ENCODE measurements at places on chromosomes 2 and 18.

DNA sequence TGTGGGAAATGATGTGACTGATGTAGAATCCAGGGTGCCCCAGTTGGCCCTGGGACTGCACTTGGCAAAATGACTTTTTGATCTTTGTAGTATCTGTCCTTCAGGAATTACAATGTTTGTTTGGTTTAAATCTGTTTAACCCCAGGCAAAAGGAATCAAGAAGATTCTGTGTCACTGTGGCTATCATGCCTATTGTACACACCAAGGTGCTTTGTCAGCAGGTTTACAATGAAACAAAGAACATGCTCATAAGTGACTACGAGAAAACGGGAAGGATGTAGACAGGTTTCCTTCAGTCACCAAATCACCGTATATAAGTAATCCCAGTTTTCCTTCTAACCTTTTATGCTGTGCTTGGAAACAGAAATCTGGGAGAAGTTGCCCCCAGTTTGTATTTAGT is 109.5 kb downstream of the RTN4 start:
- DNase-seq, result no peak

DNA sequence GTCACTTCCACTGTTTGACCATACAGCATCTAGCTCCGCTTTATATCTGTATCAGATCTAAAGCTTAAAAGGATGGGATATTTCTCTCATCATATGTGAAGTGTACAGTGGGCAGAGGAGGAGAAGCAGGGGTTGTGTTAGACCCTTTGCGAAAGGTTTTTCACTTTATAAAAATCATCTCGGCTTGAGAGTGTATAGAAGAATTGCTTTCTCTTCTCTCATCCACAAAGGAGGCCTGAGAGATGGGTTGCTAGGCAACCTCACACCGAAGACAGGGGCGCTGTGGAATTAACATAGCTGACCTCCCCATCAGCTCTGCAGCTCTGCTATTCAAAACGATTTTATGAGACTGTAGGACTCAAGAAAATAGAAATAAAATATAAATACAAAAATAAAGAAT is 70.2 kb upstream of the GALNT3 start:
- peak; percentile 2 for DNase-seq

- DNase-seq, result no peak
Observed at GRCh38 chr2:6392966-6393365, 472.7 kb downstream of the CMPK2 start.

DNA sequence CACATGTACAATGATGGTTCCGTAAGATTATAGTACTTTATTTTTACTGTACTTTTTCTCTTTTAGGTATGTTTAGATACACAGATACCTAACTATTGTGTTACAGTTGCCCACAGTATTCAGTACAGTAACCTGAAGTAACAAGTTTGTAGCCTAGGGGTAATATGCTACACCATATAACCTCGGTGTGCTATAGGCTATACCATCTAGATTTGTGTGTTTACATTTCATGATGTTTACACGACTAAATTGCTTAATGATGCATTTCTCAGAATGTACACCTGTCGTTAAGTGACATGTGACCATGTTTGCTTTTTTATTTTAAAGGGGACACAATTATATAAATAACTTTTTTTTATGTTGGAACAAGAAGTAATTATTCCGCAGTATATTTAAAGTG is 34.5 kb downstream of the PIK3C3 start:
- no peak for DNase-seq

GRCh38 chr18:74832999-74833398 is 235.3 kb downstream of the ZNF407 start:
- no peak for DNase-seq
